Left ventricle myocardium inferior (tissue), 1 donor: ENCODE measurements at places on chromosomes 1 and 21. TPM values are rescaled to one million over a fixed set of nuclear protein-coding genes. Genes with fewer than 3 reads are reported as not detected.

PCAT6 gene
- total RNA-seq: 1.0 TPM

CALML6 gene
- total RNA-seq: not detected

ANGPTL3 gene
- total RNA-seq: not detected

RUSC1 gene
- 18.0 TPM for total RNA-seq

COL9A2 gene
- 0.27 TPM for total RNA-seq

FCGR3A gene
- 15.0 TPM for total RNA-seq

MIXL1 gene
- not detected for total RNA-seq

PGLYRP4 gene
- not detected for total RNA-seq

- H3K4me3 ChIP-seq: no peak overlapping the region
- H3K4me1 ChIP-seq: no peaks in the 10 kb centered on the region
- peaks cover 17% of the 10 kb centered on the region for H3K36me3 ChIP-seq
- DNase-seq: no peak
- H3K27ac ChIP-seq: no peak overlapping the region
Measured at GRCh38 chr1:235401251-235401650, 34.0 kb downstream of the TBCE start.

DNA sequence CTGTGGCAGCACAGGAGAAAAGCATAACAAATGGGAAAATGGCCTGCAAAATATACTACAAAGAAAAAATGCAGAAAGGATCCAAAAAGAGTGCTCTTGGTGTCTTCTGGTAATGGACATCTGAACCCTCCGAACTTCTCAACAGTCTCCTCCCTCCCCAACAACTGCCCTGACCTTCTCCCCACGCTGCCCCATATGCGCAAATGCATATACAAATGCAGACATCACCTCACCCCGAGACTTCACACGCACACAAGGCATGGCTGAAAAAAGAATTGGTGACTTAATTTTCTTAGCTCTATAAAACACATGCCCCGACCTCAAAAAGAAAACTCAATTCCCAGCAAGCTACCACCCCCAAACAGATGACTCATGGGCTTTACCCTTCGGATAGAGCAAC lies 8.4 kb downstream of the KCND3 start:
- no peak for DNase-seq
- H3K4me3 ChIP-seq: no peak overlapping the region
- H3K4me1 ChIP-seq: peaks cover 70% of the 10 kb centered on the region
- H3K36me3 ChIP-seq: peaks cover 9% of the 10 kb centered on the region

GRCh38 chr1:23177438-23178380 lies 9.1 kb upstream of the LUZP1 start:
- no peaks in the 10 kb centered on the region for H3K36me3 ChIP-seq
- peaks cover 22% of the 10 kb centered on the region for H3K4me1 ChIP-seq
- H3K4me3 ChIP-seq: peak overlapping the region; percentile 76
- DNase-seq: peak; percentile 88

DNA sequence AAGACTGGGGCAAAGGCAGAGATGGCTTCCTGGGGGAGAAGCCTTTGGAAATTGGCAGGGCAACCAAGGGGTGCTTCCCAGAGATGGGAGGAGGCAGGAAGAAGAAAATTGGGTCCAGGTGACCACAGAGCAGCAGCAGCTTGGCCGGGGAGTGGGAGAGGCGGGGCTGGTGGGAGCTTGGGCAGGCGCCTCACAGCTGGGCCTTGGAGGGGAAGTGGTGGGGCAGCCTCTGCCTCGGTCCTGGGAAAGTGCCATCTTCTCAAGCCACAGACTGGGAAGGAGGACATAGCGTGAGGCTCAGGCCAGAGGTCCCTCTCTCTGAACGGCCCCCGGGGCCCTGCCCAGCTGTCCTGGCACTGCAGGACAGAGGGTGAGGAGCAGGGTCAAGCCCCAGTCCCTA lies 24.0 kb upstream of the WASF2 start:
- peak; percentile 55 for DNase-seq
- no peaks in the 10 kb centered on the region for H3K36me3 ChIP-seq
- no peaks in the 10 kb centered on the region for H3K27me3 ChIP-seq
- H3K27ac ChIP-seq: peak overlapping the region; percentile 72
- H3K4me1 ChIP-seq: peaks cover 52% of the 10 kb centered on the region
- no peak overlapping the region for H3K4me3 ChIP-seq

DNA sequence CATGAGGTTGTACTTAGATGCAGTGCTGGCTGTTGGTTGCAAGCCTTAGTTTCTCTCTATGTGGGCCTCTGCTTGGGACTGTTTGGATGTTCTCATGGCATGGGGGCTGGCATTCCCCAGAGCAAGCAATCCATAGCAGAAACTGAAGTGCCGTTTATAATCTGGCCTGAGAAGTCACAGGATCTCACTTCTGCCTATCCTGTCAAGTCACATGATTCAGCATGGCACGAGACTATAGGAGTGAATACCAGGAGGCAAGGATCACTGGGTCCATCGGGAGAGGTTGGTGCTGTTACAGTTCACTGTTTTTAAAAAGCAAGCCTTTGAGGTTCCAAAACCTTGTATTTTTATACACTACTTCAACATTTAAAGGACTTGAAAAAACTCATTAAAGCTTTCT lies 16.7 kb downstream of the COLGALT2 start:
- H3K4me3 ChIP-seq: no peak overlapping the region
- H3K4me1 ChIP-seq: peaks cover 43% of the 10 kb centered on the region
- DNase-seq: no peak
- no peaks in the 10 kb centered on the region for H3K36me3 ChIP-seq
- peak overlapping the region; percentile 77 for H3K27ac ChIP-seq

DNA sequence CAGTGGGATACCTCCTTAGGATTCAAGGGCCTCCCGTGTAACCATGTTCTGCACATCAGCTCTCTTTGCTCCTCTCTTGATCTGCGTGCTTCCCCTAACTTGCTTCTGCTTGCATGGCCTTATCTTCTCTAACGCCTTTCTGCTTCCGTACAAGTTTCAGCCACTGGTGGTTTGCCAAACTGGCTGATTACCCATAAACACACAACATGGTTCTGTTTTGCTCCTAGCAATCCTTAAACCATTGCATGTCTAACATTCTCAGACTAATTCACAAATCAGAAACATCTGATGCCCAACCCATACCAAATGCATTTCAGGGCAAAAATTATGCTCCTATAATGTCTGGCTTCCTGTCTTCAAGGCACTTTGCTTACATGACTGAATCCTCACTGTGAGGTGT lies 166.4 kb downstream of the PBX1 start:
- peak overlapping the region; percentile 17 for H3K27ac ChIP-seq
- no peaks in the 10 kb centered on the region for H3K36me3 ChIP-seq
- peaks cover 79% of the 10 kb centered on the region for H3K4me1 ChIP-seq
- H3K27me3 ChIP-seq: no peaks in the 10 kb centered on the region
- no peak overlapping the region for H3K4me3 ChIP-seq

- no peak for DNase-seq
- H3K27me3 ChIP-seq: peaks cover 3% of the 10 kb centered on the region
- no peaks in the 10 kb centered on the region for H3K36me3 ChIP-seq
- H3K4me1 ChIP-seq: peaks cover 8% of the 10 kb centered on the region
Measured at GRCh38 chr1:172482044-172482443, 38.2 kb upstream of the PIGC start.

DNA sequence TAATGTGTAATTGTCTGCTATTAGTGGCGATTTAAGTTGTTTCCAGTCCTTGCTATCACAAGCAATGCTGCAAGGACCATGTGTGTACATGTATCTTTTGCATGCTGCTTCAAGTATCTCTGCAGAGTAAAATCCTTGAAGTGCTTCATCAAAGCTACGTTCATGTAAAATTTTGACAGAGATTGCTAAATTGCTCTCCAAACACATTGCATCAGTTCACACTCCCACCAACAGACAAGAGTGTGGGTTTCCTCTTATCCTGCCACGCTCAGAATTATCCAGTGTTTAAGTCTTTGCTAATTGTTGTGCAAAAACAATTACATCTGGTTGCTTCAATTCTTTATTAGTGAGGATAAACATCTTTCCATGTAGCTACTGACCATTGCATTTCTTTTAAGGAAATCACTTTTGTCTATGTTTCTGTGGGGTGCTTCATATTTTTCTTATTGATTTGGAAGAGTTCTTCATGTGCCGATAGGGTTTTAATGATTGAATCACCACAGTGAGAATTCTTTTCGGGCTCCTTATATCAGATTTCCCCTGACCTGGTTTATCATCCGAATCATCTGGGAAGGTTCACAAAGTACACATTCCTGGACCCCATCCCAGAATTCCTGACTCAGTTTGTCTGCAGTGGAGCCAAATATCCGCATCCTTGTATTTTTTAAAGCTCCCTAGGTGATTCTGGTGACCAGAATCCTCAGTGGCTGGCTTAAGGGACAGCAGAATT lies 56.3 kb upstream of the GALNT2 start:
- no peaks in the 10 kb centered on the region for H3K36me3 ChIP-seq
- peaks cover 21% of the 10 kb centered on the region for H3K27me3 ChIP-seq
- DNase-seq: no peak

GRCh38 chr1:43430831-43431230 lies 22.9 kb downstream of the HYI start:
- H3K36me3 ChIP-seq: peaks cover 97% of the 10 kb centered on the region
- no peaks in the 10 kb centered on the region for H3K27me3 ChIP-seq
- H3K27ac ChIP-seq: no peak overlapping the region
- DNase-seq: no peak

DNA sequence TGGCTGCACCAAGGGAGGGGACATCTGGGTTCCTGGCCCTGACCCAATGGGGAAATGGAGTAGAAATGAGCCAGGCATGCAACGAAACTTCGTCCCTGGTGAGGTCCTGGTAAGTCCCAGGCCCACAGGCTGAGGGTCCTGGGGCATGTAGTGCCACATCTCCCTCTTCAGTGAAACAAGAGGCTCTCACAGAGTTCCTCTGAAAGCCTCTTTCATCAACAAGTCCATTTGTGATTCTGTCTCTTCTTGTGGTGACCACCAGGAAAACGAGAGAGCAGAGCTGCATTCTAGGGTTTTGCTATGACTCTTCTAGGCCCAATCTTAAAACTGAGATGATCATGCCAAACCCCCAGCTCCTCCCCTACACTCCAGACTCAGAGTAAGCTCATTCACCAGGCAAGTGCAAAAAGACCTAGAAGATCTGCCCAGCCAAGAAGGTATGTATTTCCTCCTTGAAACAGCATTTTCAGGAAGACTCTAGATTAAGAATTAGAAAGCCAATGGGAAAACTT lies 24.3 kb upstream of the RNF220 start:
- no peak for DNase-seq
- no peaks in the 10 kb centered on the region for H3K36me3 ChIP-seq
